ENCODE measurements at places on chromosomes 5 and 9.

DNA sequence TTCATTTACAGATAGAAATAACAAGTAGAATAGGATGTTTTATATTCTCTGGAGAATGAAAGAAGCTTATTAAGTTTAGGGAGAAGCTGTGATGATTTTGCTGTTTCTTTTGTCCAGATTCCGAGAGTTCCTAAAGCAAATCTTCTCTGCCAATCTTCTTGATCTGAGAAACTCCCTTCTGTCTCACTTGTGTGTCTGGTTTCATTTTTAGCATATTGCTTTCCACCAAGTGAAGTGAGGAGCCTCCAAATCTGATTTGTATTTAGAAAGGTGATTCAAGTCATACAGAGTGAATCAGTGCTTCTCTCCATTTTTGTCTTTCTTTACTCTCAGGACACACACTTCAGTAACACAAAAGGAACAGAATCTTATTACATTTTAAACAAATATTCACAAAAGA lies 48.4 kb downstream of the STX17 start:
- no peak for DNase-seq

GRCh38 chr9:108339251-108339650 lies 516.5 kb downstream of the ACTL7B start:
- no peak for DNase-seq

- no peak for DNase-seq
These were observed 371.2 kb upstream of the RORB start for GRCh38 chr9:74125941-74126340.

DNA sequence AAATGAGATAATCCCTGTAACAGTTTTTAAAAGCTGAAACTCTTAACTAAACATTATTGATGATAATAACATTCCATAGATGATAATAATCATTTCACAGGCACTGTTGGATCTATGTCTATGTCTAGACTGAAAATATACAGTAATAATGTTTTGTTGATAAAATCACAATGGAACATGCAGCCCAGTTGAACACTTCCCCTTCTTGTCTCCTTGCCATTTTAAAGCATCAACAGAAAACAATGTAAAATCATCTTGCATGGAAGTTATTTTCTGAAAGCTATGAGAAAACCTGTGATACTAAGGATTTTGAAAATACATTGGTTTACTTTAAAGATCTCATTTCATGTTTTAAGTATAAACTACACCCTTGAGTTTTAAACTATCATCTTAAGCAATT lies 1.9 kb downstream of the GAPT start:
- DNase-seq, result no peak

GRCh38 chr9:99299211-99300102 lies 77.4 kb downstream of the SEC61B start:
- DNase-seq, result no peak

DNA sequence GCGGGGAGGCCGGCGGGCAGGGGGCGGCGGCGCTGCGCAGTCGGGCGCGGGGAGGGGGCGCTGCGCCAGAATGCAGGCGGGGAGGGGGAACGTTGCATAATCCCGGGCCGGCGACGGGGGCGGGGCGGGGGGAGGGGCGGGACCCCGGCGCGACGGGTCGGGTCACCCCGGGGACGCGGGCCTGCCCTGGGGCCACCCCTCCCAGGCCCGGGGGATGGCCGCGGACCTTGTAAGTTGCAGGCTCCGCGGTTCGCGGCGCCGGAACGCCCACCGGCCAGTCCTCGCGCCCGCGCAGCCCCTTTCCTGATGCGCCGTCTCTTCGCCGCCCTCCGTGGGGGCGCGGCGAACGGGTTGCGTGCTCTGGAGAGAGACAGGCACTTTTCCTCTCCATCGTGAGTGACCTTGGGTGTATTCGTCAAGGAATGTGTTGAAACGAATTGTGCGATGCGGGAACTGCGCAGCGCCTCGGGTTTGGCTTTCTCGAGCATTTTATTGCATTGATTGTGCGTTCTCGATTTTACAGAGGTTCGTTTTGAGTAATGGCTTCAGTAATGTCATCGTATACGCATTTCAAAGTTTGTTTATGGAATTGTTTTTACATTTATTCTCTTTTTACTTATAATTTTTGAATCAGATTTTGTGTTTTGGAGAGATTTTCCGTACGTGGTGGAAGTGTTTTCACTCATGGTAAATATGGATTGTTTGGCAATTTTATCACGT lies 802 bp downstream of the SPIN1 start:
- DNase-seq, result no peak

GRCh38 chr5:146399481-146399880 lies 47.7 kb upstream of the TCERG1 start:
- no peak for DNase-seq

DNA sequence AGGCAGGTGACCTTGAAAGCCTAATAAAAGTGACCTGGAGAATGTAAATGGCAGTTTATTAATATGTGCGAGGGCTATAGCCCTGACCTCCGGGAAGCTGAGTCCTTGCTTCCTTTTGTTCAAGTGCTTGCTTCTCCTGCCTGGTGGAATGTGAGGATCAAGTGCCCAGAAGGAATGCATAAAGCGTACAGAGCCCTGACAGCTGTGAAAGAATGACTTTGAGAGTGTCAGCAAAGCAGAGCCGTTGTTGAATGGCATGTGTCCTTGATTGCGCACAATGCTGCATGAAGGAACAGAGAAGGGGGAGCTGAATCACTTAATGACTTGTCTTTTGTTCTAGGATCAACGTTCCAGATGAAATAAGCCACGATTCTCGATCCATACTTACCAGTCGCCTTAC lies 133.0 kb downstream of the SLF1 start:
- no peak for DNase-seq

GRCh38 chr9:4463824-4464223 lies 26.4 kb upstream of the SLC1A1 start:
- no peak for DNase-seq

DNA sequence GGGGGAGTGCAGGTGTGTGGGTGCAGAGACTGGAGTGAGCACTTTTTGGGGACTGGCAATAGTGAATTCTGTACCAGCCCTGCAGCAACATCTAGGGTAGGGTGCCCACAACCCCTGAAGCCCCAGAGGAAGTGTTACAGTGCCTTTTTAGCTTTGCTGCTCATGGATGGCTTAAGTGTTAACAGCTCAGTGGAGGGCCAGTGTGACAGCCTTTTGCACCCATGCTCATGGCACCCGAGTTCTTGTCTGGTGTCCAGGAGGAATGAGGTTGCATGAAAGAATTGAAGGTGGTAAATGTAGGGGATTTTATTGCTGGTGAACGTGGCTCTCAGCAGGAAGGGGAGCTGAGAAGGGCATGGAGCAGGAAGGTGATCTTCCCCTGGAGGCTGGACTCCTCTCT lies 107.3 kb downstream of the MRPL36 start:
- no peak for DNase-seq

DNA sequence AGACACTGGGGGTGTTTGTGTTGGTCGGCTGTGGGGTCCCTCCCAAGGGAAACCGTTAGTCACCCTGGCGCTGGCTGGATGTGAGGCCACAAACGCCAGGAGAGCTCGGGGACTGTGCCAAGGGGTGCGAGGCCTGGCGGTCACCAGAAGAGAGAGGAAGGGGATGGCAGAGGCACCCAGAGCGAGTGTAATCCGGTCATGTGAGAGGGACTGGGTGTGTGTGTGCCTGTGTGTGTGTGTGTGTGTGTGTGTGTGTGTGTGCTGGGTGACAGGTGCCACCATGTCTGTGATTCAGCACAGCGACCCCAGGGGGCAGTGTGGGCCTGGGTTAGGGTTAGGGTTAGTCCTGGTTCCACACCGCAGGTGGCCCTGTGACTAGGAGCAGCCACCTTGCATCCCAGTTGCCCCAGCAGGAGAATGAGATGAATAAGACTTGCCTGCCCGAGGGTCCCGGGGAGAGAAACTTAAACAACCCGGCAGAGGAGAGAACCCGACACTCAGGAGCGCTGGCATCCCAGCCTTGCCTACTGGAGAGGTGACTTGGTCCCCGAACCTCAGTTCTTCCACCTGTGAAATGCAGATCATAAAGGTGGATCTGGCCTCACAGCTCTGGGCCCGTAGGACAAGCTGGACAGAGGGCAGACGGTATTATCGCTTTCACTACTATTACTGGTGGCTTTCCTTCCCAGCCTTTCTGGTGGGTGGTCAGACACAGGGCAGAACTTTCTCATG lies 1.4 kb upstream of the ADAMTSL2 start:
- peak; percentile 63 for DNase-seq
